Stimulated activated CD8-positive, alpha-beta memory T cell treated with anti-CD3 and anti-CD28 coated beads, Interleukin-4, amount 100 ng/mL, for 48 hours (primary cell): ENCODE measurements at places on chromosomes 5 and 9.

- DNase-seq = no peak
Observed at GRCh38 chr5:43658509-43658908, 55.5 kb downstream of the NNT start.

- no peak for DNase-seq
Observed at GRCh38 chr9:91289244-91289643, 72.5 kb downstream of the AUH start.

- no peak for DNase-seq
Observed at GRCh38 chr5:131488463-131488862, 146.6 kb downstream of the RAPGEF6 start.

DNA sequence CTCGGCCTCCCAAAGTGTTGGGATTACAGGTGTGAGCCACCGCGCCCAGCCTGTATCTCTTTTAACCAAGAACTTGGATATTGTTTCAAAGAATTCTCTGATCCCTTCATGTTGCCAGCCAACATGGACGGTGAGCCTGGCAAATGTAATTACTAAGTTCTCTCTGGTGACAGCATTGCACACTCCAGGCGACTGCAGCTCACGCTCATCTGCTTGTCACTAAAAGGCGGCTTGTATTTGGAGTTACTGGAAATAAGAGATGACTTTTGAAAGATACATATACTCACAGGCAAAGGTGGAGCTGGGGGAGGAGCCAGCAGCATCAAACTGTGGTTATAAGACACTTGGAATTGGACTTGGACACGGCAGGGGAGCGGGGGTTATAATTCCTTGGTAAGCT, 172.3 kb downstream of the SLIT3 start:
- no peak for DNase-seq
